ENCODE measurements at places on chromosomes 6 and 20. TPM values are rescaled to one million over a fixed set of nuclear protein-coding genes. Genes with fewer than 3 reads are reported as not detected.

SLC17A2 gene
- total RNA-seq, result not detected

C6orf163 gene
- 12.3 TPM for total RNA-seq

BMP2 gene
- 11.4 TPM for total RNA-seq

RIPOR3 gene
- total RNA-seq, result 2.7 TPM

TMEM30A gene
- 108 TPM for total RNA-seq

Data from cerebellum (tissue), 4 donors.